ENCODE measurements at places on chromosomes 6 and 20.

GRCh38 chr6:14009431-14009830 is 84.7 kb downstream of the RNF182 start:
- DNase-seq: no peak

GRCh38 chr6:142174703-142175102 is 27.6 kb downstream of the VTA1 start:
- DNase-seq: no peak

- peak; percentile 31 for DNase-seq
Observed at GRCh38 chr6:170516783-170517616, 36.1 kb downstream of the PSMB1 start.

DNA sequence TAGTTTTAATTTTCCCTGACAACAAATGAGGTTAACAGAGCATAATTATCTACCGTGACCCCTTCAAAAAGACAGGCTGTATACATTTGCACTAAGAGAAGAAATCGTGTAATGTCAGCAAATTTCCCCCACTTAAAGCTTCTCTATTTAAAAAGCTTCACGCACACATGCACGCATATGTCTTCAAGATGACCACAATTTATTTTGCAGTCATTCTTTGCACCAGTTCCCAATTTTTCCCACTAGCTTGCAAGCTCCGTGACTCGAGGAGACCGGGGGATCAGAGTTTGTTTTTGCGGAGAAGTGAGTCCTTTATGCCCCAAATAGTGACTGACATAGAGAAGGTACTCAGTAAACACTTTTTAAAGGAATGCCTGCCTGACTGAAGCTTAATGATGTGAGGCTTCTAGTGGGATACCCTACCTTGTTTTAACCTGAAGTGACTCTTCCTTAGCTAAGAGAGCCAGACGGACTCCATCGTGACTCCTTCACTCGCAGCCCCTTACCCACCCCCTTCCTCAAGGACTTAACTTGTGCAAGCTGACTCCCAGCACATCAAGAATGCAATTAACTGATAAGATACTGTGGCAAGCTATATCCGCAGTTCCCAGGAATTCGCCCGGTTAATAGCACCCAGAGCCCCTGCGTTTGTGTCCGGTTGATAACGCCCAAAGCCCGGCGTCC is 9.3 kb upstream of the NQO2 start:
- DNase-seq: no peak

DNA sequence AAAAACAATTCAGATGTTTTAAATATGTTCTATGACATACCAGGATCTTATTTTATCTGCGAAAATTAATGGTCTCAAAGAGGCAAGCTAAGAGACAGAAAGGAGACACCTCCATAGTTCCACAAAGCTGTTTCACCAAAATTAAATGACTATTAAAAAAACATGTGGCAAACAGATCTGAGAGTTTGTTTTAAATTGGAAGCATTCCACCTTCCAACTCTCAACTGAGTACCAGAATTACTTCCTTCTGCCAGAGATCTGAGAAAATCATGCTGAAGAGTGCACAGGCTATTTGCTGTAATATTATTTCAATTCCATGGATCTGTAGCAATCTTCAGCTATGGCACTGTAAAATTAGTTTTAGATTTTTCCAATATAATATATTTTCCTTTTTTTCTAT is 669.5 kb upstream of the MARCKS start:
- DNase-seq: no peak

- DNase-seq: no peak
Observed at GRCh38 chr20:23666698-23667097, 22.1 kb downstream of the CST4 start.

DNA sequence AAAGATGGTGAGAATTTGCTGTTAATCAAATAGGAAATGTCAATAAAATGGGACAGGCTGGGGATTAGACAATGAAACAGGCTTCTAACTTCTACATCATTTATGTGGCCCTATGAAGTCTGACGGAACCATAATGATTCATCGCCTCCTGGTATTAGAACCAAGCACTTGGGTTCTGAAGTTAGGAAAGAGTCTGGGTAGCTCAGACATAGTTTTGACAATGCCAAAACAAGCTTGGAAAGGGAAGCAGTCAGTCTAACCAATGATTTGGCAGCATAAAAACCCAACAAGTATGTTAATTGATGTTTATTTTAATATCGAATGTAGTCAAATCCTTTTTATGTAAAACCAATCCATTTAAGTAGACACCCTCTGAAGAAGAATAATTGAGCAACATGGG is 160.8 kb upstream of the RSPO3 start:
- no peak for DNase-seq

GRCh38 chr6:79231101-79231500 is 3.4 kb downstream of the HMGN3 start:
- no peak for DNase-seq

- DNase-seq: no peak
Observed at GRCh38 chr6:116387374-116387773, 16.6 kb downstream of the DSE start.

DNA sequence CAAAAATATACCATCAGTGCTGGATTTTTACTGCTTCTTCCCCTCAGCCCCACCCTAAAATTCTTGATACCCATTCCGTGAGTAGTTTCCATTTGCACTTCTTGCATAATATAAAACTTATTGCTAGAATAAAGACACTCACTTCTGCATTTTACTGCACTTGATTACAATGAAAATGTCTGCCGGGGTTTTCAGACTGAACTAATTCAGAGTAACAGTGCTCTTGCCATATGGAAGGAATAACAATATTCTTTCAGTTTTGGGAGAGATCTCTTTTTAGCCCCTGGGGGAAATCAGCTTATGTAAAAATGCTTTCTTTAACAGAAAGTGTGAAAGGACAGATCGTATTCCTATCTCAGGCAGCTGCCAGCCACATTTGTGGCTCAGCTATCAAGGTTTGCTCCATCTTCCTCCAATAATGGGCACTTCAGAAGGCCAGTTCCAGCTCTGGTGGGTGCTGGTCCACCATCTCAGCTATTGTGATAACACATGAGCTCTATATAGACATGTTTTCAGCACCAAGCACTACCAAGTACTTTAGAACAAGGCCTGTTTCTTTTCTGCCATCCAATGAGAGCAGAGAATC is 8.9 kb downstream of the SMLR1 start:
- DNase-seq: no peak

DNA sequence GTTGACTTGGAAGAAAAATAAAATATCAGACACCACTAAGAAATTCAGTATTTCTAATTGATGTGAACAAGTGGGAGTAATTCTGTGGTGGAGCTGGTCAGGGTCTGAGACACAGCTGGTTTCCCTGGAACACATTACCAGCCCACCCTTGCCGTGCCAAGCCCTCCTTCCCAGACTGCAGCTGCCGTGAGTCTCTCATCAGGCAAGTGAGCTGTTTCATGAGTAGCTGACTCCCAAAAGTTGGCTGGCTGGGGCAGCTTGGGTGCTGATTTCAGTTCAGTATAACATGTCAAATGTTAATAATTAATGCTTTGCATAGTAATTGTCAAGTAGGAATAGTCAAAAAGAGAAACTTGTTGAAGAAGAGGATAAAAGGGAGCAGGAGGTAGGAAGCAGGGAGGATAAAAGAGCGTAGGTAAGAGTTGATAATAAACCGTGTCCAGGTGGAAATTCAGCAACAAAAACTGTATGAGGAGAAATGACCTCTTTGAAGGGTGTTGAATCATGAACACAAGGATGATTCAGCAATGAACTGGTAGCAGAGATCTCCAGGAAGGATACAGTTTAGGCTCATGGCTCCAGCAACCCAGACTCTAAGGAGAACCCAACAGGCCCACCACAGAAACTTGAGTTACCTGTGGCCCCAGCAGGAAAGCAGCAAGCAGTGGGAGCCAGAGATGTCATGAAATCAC is 110.9 kb upstream of the SSTR4 start:
- DNase-seq: no peak

DNA sequence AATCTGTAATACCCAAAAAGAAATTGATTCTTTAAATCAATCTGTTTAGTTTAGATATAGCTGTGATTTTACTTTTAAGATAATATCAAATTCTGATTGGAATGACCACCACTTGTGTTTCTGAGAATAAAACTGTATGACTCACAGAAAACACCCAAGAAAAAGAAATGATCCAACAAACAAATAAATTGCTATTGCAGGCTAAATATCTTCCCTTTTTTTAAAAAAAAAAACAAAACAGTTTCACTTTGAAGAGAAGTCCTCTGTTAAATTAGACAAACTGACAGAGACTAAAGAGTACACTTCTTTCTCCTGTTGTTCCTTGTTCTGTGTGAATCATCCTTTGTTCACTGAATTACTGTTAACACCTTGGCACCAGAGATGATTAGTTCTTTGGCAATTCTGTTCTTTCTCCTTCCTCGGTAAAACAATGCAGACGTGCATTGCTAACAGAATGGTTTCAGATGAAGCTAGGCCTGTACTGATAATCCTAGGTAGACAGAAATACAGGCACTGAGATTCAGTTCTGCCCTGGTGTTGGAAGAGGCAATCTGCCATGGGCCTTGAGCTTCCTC is 895.2 kb upstream of the CITED2 start:
- DNase-seq: no peak

DNA sequence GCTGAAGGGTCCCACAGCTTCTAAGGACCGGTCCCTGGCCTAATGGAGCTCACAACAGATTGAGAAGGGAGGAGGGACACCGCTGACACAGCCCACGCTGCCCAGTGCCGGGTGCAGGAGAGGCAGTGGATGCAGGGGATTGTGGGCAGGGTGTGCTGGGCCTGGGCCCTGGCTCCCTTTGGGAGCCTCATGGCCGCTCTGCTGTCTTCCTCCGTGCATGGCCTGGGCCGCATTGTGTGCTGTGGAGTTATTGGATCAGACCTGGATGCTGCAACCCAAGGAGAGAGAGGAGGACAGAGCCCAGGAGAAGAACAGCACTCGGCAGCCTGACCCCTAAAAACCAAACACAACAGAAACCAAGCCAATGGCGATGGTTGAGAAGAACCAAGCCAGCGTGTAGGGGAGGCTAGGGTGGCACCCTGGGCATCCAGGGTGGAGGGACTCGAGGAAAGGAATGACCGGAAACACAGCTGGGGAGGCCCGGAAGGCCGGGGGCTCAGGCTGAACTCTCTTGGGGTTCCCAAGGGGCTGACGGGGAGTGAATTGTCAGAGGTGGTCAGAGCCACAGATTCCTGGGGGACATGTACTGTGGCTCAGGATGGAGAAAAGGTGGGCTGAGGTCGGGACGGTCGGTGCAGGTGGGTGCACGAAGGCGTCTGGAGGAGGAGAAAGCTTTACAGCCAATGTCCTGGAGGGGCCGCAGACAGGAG is 41.0 kb downstream of the ERMARD start:
- no peak for DNase-seq

- no peak for DNase-seq
Observed at GRCh38 chr20:31638816-31639215, 1.1 kb downstream of the COX4I2 start.

DNA sequence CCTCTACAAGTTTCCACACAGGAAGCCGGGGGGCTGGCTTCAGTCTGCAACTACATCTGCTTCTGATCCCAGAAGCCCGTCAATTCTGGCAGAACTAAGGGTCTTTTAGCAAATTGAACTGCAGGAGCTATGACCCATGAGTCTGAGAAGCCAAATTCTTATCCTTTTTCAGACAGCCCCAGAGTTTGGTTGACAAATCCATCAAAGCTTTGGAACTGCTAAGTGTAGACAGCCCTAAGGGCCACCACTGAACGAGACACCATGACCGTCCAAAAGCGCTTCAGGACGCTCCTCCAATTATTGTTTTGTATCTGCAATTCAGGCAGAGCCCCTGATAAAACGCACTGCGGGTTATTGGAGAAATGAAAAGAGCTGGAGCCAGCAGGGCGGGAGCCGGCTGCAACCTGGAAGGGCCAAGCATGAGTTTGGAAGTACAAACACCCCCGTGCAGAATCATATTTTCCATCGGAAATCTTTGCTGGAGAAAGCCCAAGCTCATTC is 67.1 kb downstream of the GNAS-AS1 start:
- DNase-seq: no peak

DNA sequence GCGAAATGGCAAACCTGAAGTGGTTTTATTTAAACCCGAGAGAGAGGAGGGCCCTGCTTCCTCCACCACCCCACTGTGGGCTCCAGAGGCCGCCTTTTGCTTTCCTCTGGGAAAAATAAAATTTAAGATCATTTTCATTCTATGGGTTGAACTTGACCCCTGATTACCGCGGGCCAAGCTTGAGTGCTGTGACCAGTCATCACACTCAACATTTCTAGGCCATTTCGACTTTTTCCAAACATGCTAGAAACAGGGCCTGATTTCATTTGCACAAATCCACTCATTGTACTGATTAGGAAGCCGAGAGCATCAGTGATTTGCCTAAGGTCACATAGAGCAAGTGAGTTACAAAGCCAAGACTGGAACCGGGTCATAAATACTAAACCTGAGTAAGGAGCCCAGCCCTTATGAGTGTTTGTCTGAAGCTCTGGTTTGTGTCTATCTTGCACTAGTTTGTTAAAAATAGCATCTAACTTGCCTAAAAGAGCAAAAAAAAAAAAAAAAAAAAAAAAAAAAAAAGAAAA is 179.7 kb downstream of the DLL1 start:
- DNase-seq: no peak

DNA sequence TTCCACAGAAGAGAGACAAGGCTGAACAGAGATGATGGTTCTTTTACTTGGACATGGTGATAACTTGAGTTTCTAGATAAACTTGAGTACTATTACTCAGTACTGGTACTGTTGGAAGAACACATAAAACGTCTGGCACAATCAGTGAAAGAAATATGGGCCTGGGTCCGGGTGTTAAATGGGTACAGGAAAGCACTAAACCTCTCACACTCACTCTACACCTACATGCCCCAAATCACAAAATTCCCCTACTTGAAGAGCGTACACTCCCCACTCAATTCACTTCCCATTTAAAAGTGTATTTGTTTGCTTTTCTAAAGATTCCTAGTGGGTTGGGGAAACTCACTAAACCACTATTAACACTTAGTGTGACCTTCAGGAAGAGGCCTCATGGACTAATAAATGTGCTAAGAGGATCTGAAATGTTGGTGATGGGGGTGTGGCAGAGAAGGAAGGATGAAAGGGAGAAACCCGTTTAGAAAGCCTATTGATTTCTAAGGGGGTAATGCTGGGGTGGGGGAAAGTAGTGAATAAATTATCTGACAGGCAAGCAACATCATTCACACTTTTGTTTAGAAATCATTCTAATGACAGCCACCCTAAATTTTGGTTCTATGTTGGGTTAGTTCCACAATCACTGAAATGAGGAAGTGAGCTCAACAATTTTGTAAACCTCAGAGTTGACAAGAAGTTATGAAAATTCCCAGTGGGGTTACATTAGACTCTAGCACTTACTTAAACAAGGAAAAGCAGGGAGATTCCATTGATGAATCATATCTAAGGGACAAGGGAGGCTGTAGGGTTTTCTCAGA is 222.6 kb upstream of the MARCKS start:
- DNase-seq: peak; percentile 63

- DNase-seq: no peak
Observed at GRCh38 chr20:1804554-1804956, 90.7 kb upstream of the SIRPA start.

Data from AG04449 (cell line).